ENCODE measurements at places on chromosomes 2 and 18.

- no peak for DNase-seq
These were observed 72.7 kb upstream of the MAP3K20 start for GRCh38 chr2:173002751-173003541.

- DNase-seq, result no peak
These were observed 16.1 kb downstream of the ST3GAL5 start for GRCh38 chr2:85872536-85873161.

DNA sequence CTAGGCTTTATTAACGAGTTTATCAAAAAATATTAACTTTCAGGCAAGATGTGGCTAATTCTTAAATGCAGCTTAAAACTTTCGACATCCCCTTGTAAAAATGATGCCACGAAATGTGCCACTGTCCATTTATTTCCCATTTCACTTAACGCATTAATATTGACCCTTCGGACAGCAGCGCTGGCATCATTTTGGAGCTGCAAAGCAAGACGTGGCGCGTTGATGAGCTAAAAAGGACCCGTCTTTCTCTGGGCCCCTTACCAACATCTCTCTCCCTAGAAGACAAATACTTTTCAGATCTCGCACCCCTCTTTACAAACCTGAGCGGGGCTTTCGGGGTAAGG is 367.9 kb downstream of the MTX2 start:
- DNase-seq, result no peak

DNA sequence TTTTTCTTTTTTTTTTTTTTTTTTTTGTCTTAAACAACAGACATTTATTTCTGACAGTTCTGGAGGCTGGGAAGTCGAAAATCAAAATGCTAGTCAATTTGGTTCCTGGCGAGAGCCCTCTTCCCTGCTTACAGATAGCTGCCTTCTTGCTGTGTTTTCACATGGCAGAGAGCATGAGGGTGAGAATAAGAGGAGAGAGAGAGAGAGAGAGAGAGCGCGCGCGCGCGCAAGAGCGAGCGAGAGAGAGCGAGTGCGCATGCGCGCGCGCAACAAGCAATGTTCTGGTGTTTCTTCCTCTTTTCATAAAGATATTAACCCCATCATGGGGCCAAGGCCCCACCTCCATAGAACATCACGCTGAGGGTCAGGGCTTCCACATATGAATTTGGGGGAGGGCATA is 20.9 kb downstream of the MTCL1 start:
- DNase-seq, result no peak

- no peak for DNase-seq
These were observed 84.3 kb downstream of the NETO1 start for GRCh38 chr18:72783530-72783929.

DNA sequence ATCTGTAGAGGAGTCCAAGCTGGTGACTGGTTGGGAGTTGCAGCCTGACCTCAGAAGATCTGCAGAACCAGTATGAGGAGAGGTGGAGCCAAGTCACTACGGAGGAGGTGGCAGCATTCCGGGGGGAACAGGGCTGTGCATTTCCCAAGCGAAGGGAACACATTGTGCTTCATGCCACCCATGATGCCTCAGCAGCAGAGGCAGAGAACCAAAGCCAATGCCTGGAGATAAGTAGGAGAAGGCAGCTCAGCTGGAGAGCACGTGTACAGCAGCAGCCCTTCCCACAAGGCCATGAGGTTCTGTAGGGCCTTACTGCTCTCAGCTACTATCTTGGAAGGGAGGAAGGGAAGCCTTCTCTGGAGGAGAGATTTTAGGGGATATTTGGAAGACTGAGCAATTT is 67.2 kb upstream of the LRPPRC start:
- DNase-seq, result no peak

DNA sequence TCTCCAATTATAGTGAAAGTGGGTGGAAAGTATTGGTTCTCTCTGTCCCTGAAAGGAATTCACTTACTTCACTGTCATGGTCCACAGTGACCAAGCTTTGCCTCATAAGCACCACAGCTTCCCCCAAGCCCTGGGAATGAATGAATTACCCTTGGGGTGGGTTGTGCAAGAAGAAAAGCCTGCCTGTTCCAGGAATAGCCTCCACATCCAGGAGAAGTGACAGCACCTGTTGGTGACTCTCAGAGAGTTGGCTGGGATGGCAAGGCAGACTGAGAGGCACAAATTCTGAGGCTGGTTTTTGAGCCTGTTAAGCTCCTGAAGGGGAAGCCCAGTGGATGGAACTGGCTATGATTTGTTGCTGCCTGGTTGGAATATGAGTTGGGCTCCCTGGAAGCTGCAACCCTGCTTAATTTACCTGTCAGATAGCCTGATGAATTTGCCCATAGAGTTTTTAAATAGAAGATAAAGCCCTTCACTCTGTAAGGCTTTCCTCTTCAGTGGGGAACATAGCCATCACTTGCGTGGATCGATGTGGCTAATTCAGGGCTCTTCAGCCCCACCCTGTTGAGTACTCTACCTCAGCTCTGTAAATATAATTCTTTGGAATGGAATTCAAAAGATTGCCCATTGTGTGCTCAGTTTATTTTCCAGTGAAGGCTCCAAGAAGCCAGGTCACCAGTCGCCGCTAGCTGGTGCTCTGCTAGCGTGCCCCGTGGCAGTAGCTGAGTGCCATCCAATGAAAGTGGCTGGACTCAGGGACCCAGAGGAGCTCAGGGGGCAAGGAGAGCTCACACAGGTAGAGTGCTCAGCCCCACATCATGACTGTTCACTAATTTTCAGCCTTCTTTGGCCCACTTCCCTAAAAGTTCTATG is 479.3 kb downstream of the IRS1 start:
- DNase-seq, result no peak

All from endothelial cell (in vitro differentiated cells).